ENCODE measurements at places on chromosomes 16 and 17.

GRCh38 chr16:13426269-13426668, 493.7 kb upstream of the ERCC4 start:
- no peak for DNase-seq

DNA sequence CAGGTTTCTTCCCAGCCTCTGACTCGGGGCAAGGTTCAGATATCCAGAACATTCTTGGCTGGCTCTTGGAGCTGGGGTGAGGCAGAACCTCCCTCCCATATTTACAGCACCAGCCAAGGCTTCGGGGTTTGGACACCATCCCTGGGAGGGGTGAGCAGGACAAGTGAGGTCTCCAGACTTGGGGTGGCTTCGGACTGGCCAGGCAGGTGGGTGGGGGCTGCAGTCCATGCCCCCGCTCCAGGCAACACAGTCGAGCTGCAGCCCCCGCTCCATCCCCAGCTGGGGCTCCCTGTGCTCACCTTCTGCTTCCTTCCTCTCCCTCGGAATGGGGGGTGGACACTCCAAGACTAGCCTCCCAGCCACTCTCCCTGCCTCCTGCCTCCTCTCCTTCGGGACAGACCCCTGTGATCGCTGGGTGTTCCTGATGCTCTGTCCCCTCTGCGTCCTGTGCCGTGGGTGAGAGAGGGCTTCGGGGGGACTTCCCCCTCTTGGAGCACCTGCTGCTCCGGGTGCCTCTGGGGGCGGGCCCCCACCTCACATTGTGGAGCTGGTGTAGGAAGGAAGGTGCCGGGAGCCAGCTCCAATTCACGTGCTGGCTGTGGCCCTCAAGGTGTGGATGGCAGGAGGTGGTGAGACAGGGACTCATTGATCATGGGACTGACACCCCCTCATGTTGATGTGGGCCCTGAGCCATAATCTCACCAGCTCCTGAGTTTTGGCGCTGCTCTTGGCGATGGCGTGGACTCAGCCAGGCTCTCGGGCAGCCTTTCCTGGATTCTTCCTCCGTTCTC, 189.2 kb downstream of the SEC14L1 start:
- DNase-seq = no peak

GRCh38 chr16:68752602-68753001, 15.5 kb downstream of the CDH1 start:
- DNase-seq = no peak

GRCh38 chr17:63361182-63361581, 84.9 kb downstream of the CYB561 start:
- DNase-seq = no peak

GRCh38 chr17:15007147-15007553, 258.0 kb downstream of the PMP22 start:
- no peak for DNase-seq

DNA sequence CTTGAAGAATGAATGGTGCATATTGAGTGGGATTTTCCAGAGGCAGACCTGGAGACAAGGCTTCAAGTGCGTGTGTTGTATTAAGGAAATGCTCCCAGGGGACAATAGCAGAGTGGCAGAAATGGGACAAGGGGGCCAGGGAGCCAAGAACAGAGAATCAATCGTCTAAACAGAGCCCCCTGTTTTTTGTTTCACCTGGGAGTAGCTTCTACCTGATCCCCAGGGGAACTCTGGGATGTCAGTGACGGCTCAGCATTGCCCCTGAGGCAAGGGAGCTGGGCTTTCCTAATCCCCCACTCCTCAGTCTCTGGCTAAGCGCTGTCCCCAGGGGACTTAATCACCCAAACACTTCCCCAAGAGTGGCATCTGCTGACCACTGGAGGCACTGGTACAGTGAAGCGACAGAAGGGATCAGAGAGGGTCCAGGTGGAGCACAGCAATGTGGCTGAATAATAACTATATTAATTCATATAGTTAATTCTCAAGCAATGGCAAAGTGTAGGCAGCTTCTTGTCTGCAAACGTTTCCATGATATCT, 35.7 kb upstream of the C16orf78 start:
- no peak for DNase-seq

GRCh38 chr17:15256689-15257088, 8.4 kb downstream of the PMP22 start:
- no peak for DNase-seq

- no peak for DNase-seq
Measured at GRCh38 chr16:51416926-51417325, 265.9 kb upstream of the SALL1 start.

DNA sequence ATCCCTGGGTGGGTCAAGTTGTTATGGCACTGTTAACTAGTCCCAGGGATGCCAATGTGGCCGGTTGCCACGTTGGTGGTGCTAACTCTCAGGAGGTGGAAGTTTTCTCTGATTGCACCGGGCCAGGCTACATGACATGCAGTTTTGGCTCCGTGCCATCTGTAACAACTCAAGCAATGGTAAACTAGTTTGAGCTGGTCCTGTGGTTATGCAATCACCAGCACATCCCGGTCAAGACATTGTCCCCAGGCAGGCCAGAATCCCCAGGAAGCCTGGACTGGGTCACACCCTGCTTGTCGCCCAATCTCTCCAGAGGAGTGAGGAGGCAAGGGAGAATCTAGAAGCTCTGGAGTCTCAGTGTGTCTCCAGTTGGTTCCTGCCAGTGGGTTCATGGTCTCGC, 10.1 kb upstream of the CCL17 start:
- no peak for DNase-seq

- DNase-seq = no peak
Measured at GRCh38 chr17:6098050-6098822, 28.1 kb downstream of the WSCD1 start.

DNA sequence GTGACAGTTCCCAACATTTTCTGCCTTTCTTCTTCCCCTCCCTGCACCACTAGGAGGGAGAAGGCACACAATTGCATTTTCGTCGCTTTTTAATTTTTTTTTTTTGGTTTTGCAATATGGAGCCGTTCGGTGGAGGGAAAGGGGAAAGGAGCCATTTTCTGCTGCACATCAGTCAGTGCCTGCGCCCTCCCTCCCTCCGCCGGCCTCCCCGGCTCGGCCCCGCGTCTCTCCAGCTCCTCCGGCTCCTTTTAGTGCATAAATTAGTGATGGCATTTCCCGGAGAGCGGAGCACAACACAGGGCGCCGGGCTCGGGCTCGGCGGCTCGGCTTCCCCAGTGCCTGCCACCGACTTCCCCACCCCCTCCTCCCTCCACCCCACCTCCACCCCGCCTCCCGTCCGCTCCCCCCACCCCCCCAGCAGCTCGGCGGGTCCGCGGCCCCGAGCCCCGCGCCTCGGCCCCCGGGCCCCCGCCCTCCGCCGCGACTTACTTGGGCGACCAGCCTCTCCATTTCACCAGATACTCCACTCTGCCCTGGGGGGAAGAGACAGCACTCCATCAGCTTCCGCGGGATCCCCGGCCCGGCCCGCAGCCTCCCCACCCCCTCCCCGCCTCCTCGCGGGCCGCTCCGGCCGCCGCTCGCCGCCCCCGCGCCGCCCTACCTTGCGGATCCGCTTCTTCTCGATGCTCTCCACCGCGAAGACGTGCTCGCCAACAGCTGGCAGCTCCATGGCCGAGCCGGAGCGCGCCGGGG, 542 bp downstream of the CBX4 start:
- no peak for DNase-seq

DNA sequence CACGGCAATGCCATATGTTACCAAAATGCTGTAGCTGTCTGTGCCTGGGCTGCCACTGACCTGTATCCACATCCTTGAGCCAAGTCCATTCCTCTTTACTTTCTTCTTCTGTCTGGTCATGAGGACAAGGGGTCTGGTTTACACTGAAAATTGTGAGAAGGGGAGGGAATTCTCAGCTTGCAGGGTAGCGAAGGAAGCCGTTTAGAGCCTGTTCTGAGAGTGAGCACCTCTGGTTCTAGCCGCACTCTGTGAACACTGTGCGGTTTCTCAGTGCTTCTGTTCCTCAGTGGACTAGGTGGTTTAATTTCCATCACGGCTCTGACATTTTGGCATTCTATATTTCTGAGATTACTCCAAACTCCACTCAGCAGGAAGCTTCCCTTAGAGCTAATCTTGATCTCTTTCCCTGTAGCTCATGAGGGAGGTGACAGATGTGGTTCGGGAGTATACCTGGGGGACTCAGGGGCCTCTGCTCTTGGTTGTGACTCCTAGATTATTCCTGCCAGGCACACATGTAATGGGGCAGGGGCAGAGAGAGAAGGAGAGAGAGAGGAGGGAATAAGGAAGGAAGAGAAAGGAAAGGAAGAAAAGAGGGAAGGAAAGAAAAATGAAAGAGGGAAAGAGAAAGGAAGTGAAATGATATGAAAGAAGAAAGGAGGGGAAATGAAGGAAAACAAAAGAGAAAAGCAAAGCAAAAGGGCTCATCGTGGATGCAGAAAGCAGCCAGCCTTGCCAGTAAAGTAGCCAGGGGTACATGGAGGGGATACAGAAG, 14.2 kb upstream of the TBX21 start:
- no peak for DNase-seq

DNA sequence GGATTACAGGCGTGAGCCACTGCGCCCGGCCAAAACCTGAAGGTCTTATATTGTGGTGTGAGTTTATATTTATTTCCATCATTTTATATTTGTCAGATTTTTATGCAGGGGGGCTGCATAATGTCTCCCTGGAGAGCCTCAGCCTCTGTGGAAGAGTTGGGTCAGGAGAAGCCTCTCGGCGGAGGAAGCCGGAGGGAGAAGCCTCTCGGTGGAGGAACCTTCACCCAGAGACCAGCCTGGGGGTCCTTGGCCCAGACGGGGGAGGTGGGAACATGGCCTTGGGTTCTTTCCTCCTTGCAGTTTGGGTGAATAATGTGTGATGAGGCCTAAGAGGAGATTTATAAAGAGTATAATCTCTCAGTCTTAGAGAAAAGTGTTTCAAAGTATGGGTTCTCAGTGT, 22.4 kb upstream of the ZNF750 start:
- DNase-seq = no peak

DNA sequence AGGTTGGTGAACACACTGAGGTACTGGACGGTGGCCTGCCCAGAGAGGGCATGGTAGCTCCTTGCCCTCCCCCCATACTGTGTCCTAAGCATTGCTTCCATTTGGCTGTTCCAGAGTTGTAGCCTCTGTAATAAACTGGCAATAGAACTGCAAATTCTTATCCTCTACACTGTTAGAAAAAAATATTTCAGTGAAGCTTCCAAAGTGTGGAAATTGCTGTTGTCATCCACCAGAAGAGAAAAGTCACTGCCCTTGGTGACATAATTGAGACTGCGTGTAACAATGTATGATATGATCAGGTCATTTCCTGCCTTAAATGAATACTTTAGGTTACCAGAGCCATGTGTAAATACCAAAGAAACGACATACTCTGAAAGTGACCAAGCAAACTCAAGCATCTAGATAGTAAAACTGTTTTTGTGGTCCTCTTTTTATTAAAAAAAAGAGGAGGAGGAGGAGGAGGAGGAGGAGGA, 65.9 kb downstream of the CEP95 start:
- no peak for DNase-seq

DNA sequence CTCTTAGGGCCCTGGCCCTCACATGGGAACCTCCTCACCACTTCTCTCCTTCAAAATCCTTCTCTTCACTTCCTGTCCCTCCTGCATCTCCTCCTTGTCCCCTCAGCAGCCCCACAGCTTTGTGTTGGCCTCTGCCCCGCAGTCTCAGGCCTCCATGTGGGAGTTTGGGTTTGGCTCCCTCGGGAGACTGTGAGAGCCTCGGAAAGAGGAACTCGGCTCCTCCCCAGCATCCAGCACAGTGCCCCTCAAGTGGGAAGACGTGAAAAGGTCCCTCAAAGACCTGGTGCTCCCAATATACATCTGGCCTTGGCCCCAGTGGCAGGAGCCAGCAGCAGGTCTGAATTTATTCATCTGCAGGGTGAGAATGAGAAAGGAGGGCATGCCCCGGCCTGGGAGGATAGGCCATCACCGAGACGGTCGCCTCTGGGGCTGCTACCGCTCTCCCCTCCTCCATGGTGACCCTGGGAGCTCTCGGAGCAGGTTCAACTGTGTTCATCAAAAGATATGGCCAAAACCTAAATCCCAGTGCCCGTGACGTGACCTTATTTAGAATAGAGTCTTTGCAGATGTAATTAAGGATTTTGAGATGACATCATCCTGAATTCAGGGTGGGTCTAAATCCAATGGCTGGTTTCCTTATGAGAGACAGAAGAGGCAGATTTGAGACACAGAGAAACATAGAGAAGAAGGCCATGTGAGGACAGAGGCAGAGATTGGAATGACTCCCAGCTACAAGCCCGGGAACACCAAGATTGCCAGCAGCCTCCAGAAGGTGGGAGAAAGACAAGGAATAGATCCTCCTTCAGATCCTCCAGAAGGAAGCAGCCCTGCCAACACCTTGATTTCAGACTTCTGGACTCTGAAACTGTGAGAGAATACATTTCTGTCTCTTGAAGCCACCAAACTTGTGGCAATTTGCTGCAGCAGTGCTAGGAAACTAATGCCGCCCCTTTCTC, 135.1 kb downstream of the MRM1 start:
- no peak for DNase-seq

DNA sequence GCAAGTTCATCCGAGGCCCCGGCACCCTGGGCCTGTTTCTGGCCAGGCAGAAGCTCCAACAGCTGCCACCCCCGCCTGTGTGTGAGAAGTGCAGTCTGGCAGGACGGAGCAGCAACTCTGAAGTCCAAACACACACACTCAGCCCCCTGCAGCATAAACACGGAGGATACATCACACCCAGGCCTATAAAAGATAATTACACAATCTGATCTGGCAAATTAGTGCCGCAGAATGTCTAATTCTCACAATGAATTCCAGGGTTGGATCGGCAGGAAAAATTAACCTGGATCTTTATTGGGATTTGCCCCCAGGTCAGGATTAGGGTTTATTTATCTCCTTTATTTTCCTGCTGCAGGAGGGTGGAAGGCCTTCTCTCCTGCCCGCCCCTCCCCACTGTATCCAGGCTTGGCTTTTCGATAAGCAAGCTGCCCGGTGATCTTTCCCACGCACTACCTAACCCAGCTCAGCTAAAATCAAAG, 311.4 kb downstream of the SOX9 start:
- no peak for DNase-seq

GRCh38 chr17:75778861-75779249, 5.8 kb upstream of the UNK start:
- DNase-seq = no peak

DNA sequence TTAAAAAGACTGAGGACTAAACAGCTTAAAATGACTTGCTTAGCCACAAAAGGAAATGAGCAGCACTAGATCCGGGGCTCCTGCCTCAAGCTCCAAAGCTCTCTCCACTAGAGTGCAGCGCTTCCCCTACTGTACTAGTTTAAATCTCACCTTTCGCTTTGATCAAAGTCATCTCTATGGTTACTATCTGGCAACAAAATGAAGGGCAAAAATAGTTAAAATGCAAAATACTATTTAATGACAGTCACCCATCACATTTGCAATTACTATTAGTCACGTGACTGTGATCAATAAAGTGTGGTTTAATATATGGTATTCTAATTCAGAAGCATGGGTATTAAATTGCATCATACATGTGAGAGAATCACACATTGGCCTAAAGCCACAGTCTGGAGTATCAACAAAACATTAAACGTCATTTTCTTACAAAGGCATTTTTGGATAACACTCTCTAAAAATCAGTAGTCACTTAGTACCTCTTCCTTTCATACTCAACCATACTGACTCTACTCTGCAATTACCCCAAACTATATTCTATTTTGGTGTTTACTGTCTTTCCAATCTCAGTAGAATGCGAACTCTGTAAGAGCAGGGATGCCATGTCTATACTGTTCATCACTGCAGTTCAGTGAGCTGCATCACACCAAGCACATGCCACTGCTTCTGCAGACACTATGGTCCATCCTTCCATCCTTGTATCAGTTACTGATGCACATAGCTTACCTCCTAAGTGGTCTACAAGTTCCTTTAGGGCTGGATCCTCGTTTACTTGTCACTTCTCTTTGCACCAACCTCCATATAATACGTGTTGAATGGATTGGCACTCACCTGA, 6.2 kb downstream of the PSMD12 start:
- no peak for DNase-seq

- no peak for DNase-seq
Measured at GRCh38 chr17:1713878-1714426, 3.8 kb upstream of the TLCD2 start.

Data from stimulated activated CD8-positive, alpha-beta memory T cell treated with anti-CD3 and anti-CD28 coated beads, Interleukin-4, amount 100 ng/mL, for 1 hour (primary cell).